ENCODE measurements at places on chromosomes 13 and 19.

DNA sequence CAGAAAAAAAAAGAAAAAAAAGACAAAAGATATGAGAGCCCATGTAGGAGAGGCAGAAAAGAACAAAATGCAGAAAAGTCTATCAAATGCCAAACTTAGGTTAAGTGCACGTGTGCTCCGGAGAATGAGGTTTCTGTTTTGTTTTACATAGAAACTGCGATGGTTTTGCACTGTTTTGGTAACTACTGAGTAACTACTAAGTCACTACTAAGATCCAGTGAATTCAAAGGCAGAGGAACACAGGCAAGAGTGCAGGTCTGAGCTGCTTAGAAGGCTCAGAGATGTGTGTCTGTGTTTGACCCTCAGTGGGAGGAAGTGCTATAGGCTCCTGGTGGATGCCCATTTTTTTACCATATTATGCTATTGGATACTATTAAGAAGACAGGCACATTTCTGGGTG is 299.3 kb downstream of the NDFIP2 start:
- no peak for DNase-seq

DNA sequence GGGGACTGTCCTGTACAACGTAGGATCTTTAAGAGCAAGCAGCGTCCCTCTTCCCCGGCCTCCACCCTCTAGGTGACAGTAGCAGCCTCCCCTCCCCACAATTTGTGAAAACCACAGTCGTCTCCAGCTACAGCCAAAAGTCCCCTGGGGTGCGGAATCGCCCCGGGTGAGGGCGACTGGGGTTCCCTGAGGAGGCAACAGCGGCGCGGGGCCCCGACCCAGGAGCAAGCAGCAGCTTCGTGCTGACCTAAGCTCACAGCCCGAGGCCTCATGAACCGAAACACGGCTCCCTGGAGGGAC is 322 bp downstream of the ZNF558 start:
- DNase-seq: no peak

GRCh38 chr13:33541962-33542308 is 256.4 kb upstream of the STARD13 start:
- no peak for DNase-seq

GRCh38 chr13:99381766-99382165 is 74.6 kb upstream of the GPR183 start:
- DNase-seq: no peak

- no peak for DNase-seq
Measured at GRCh38 chr13:62418872-62419271, 1003.2 kb upstream of the PCDH20 start.

DNA sequence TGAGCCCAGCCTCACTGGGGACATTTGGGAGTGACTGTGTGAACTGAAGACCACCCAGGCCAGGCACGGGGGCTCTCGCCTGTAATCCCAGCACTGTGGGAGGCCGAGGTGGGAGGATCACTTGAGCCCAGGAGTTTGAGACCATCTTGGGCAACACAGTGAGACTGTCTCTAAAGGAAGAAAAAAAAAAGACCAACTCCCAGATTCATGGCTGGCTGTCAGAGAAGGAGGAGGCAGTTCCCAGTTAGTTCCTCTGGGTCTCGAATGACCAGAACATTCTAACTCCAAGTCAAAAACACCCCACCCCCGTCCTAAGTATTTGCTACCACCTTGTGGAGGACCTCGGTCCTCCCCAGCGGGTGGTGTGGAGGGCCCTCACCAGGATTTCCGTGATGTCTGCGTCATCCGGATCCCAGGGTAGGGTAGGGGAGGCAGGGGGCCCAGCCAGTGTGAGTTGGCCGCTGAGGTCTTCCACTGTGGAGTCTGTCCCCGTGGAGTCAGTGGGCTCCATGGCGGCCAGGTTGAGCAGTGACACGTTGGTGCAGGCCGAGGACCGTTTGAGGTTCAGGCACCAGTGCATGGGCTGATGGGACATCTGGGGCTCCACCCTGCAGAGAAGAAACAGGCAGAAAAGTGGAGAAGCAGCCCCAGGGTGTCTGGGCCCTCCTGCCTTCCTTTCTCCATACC is 1.3 kb downstream of the TSKS start:
- no peak for DNase-seq

GRCh38 chr19:4181053-4181508 is 1.3 kb downstream of the SIRT6 start:
- DNase-seq: no peak

DNA sequence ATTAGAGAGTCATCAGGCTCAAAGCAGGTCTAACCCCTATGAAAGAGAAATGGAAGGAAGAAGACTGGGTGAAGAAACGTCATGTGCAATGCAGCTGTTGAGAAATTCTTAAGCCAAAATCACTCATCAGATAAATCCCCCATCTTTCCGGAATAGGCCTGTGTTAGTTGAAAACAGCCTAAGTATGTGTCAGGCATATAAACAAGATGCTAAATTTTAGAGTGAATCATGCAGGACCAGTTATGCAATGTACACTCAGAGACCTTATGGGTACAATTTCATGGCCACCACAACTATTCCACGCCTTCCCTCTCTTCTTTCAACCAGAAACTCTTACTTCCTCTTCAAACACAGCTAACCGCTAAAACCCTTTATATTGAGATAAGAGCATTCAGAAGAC is 717.7 kb upstream of the ATXN8OS start:
- no peak for DNase-seq

GRCh38 chr19:31992750-31993149 is 352.7 kb upstream of the ZNF507 start:
- DNase-seq: no peak

GRCh38 chr13:109243311-109243951 is 543.0 kb downstream of the IRS2 start:
- no peak for DNase-seq

DNA sequence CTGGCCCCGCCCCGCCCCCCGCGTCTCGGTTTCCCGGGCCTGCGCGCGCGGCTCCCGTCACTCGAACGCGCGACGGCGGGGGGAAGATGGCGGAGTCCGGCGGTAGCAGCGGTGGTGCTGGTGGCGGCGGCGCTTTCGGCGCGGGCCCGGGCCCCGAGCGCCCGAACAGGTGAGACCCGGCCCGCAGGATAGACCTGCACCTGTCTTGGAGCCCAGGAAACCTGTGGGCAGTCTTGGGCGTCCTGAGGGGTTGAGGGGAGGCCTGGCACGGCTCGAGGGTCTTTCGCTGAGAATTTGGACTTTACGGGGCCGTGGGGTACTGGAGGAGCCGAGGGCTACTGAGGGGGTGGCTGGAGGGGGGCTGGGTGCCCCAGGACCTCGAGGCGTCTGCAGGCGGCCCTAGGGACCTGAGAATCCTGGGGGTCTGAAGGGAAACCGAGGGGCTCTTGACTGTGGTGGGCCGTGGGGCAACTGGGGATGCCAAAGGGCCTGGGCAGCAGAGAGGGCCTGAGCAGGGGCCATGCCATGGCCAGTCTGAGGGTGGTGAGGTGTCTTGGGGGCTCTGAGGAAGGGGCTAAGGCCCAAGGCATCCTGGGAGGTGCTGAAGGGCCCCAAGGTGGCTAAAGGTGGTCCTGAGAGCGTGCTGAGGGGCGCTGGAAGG is at the start of gene KLHL26:
Gene KLHL26, plus strand, starts transcription at position 60 of the 661 bp plus-strand sequence. Its CDS starts 27 bp downstream, at position 87.
- no peak for DNase-seq

DNA sequence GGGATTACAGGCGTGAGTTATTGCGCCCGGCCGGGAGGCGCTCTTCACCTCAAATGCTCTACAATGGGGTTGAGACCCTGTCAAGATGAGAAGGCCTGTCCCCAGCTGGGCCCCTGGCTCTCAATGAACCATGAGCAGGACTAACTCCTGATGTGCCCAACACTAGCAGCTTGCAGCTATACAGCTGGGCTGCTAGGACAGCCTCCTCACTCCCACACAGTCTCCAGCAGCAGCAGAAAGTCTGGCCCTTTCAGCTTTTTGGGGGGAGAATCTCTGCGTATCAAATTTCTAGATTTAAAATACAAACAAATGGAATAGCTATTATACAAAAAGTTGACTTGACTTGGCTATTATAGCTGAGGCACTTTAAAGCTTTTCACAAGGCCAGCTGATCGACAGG is 30.2 kb downstream of the TMTC4 start:
- DNase-seq: no peak

- no peak for DNase-seq
Measured at GRCh38 chr13:51663973-51664957, 80.0 kb downstream of the WDFY2 start.

DNA sequence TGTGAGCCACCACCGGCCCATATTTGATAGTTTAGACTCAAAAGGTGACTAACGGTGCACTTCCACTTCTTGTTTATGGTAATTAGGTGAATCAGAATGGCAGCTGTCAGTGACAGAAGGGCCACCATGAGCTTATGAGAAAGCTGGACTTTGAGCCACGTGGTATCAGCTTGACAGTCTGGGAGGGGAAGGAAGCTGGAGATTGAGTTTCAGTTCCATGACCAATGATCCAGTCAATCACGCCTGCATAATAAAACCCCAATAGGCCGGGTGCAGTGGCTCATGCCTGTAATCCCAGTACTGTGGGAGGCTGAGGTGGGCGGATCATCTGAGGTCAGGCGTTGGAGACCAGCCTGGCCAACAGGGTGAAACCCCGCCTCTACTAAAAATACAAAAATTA is 8.2 kb downstream of the EID2B start:
- DNase-seq: no peak

GRCh38 chr13:90956031-90956430 is 391.5 kb upstream of the MIR17HG start:
- no peak for DNase-seq

DNA sequence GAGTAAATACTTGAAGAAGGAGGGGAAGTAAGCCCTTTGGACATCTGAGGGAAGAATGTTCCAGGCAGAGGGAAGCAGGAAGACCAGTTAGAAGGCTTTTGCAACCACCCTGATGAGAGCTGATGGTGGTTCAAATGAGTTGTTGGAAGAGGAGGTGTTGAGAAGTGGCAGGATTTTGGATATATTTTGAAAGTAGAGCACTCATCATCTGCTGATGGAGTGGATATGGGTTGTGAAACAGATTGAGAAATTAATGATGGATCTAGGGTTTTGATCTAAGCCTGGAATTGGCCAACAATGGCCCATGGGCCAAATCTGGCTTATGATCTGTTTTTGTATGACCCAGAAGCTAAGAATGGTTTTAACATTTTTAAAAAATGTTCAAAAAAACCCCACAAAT is 230.7 kb downstream of the NDFIP2 start:
- DNase-seq: no peak

GRCh38 chr19:39407410-39407659 is 688 bp downstream of the ZFP36 start:
- DNase-seq: no peak

DNA sequence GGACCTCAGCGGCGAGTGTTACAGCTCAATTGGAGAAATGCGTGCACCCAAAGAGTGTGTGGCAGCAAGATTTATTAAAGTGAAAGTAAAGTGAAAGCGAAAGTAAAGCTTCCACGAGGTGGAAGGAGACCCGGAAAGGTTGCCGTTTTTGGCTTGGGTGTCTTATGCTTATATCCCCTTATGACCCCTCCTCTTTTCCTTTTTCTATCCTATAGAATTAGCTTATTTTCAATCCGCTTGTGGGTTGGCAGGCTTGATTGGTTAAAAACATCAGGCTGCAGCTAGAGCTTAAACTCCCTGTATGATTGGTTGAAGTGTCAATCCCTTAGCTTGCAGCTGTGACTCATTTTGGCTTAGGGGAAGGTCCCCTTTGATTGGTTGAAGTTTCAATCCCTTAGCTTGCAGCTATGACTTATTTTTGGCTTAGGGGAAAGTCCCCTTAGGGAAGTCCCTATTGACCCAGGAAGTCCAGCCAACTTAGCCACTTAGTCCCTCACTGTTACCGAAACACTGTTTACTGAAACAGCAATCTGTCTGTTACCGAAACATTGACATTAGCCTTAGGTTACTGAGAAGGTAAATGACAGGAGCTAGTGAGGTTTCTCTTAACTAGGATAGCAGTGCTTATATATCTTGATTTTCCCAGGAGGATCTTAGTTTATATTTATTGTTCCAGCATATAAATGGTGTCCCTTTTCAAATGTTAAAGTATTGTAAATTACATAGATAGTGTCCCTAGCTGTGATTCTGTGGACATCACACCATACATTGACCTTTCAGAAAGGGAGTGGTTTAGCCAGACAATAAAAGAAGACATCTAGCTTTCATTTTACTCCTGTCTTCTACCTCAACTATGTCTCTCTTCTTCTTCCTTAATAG is 575.8 kb downstream of the DACH1 start:
- DNase-seq: no peak

- peak; percentile 39 for DNase-seq
Measured at GRCh38 chr13:31160857-31161556, 697 bp downstream of the HSPH1 start.

DNA sequence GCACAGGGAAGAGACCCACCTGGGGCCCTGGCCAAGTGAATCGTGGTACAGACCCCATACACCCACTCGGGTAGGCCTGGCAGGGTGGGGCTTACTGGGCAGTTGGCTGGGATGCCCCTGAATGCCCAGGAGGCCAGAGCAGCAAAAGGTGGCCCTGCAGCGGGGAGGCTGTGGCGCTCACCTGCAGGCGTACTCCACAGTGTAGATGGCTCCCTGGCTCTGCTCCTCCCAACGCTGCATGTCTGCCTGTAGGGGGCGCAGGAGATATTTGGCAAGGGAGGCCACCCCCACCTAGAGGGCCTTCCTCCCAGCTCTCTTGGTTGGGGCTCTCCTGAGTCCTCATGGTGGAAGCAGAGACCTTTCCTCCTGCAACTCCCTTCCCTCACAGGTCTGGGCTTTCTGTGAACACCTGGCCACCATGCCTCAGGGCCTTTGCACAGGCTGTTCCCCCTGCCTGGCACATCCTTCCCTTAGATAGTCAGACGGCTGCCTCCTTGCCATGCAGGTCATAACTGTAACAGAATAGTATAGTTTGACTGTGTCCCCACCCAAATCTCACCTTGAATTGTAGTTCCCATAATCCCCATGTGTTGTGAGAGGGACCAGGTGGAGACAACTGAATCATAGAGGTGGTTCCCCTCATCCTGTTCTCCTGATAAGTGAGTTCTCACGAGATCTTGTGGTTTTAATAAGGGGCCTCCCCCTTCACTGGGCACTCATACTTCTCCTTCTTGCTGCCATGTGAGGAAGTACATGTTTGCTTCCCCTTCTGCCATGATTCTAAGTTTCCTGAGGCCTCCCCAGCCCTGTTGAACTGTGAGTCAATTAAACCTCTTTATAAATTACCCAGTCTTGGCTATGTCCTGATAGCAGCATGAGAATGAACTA is 5.9 kb downstream of the BORCS8 start:
- peak; percentile 45 for DNase-seq

DNA sequence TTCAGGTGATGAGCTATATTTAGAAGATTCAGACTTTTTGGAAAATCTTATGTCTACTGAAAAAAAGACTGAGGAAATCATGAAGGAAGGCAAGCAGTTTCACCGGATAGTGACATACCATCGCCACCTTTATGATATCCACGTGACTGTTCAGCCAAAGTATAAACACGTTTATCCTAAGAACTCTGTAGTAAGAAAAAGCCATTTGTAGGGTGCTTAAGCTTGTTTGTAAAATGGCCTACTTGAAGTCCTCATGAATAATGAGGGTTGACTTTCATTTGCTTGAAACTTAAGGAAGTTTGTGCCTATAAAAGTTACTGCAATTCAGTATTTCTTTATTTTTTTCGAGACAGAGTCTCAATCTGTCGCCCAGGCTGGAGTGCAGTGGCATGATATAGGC is 7.8 kb upstream of the TDRD12 start:
- DNase-seq: no peak

- DNase-seq: no peak
Measured at GRCh38 chr19:30522341-30522740, 150.2 kb downstream of the ZNF536 start.

- DNase-seq: no peak
Measured at GRCh38 chr13:37618554-37618953, 20.0 kb upstream of the POSTN start.

- no peak for DNase-seq
Measured at GRCh38 chr19:46839752-46840497, 10.7 kb downstream of the AP2S1 start.

GRCh38 chr13:113855012-113855921 is 8.6 kb downstream of the GAS6 start:
- no peak for DNase-seq

GRCh38 chr19:29372921-29373797 is 152.6 kb upstream of the VSTM2B start:
- no peak for DNase-seq
